ENCODE measurements at places on chromosomes 6 and 20. TPM values are rescaled to one million over a fixed set of nuclear protein-coding genes. Genes with fewer than 3 reads are reported as not detected.

The COL11A2 gene
- total RNA-seq: 0.77 TPM

The BNIP5 gene
- total RNA-seq: 0.09 TPM

The ELOVL5 gene
- 95.6 TPM for total RNA-seq

The RPS18 gene
- 2,087 TPM for total RNA-seq

The PLA2G7 gene
- 9.4 TPM for total RNA-seq

The OXT gene
- not detected for total RNA-seq

The EFCAB8 gene
- 0.83 TPM for total RNA-seq

The TXLNB gene
- 1.3 TPM for total RNA-seq

The KCNK15 gene
- total RNA-seq: 2.6 TPM

The MUC22 gene
- 0.06 TPM for total RNA-seq

The NRN1 gene
- 10.8 TPM for total RNA-seq

The SLC22A23 gene
- total RNA-seq: 45.6 TPM

The PRICKLE4 gene
- total RNA-seq: 6.9 TPM

The ZNF292 gene
- total RNA-seq: 26.9 TPM

The B4GALT5 gene
- total RNA-seq: 43.7 TPM

The OPN5 gene
- 0.12 TPM for total RNA-seq

The TFAP2A gene
- 0.14 TPM for total RNA-seq

The TGIF2 gene
- 32.8 TPM for total RNA-seq

The TCF21 gene
- total RNA-seq: 80.9 TPM

The HRH3 gene
- total RNA-seq: not detected

The SLC24A3 gene
- total RNA-seq: 8.4 TPM

The APOBEC2 gene
- total RNA-seq: 0.34 TPM

The FOXQ1 gene
- total RNA-seq: 22.9 TPM

The METTL24 gene
- 3.7 TPM for total RNA-seq

The THBD gene
- total RNA-seq: 101 TPM

The KCNG1 gene
- 0.54 TPM for total RNA-seq

The HLA-DRA gene
- 991 TPM for total RNA-seq

The JAG1 gene
- total RNA-seq: 61.4 TPM

The KIAA0408 gene
- 28.7 TPM for total RNA-seq

The OLIG3 gene
- not detected for total RNA-seq

The TGM3 gene
- total RNA-seq: 0.55 TPM

The SLC26A8 gene
- total RNA-seq: 0.61 TPM

The TENT5A gene
- 29.8 TPM for total RNA-seq

The CLPSL2 gene
- not detected for total RNA-seq

The IL17A gene
- not detected for total RNA-seq

The BYSL gene
- total RNA-seq: 9.9 TPM

The LHFPL5 gene
- not detected for total RNA-seq

The SLC22A16 gene
- total RNA-seq: 1.3 TPM

The LRRN4 gene
- 20.1 TPM for total RNA-seq

The SPEF1 gene
- total RNA-seq: 11.7 TPM

The GSTA2 gene
- total RNA-seq: 3.4 TPM

The NHSL1 gene
- 46.4 TPM for total RNA-seq

The ABHD12 gene
- total RNA-seq: 34.3 TPM

The MEP1A gene
- 0.09 TPM for total RNA-seq

The TRAPPC3L gene
- total RNA-seq: 0.28 TPM

The FILIP1 gene
- 16.5 TPM for total RNA-seq

The STXBP5 gene
- total RNA-seq: 16.6 TPM

The MYCT1 gene
- 44.5 TPM for total RNA-seq

The KCNQ2 gene
- total RNA-seq: 6.8 TPM

The PCK1 gene
- 1.7 TPM for total RNA-seq

The INSM1 gene
- 0.11 TPM for total RNA-seq

The SLC2A10 gene
- 16.1 TPM for total RNA-seq

The OR2H1 gene
- not detected for total RNA-seq

The GRM1 gene
- total RNA-seq: 0.09 TPM

Measured in lung (tissue), 17 donors.